ENCODE measurements at places on chromosomes 5 and 9.

DNA sequence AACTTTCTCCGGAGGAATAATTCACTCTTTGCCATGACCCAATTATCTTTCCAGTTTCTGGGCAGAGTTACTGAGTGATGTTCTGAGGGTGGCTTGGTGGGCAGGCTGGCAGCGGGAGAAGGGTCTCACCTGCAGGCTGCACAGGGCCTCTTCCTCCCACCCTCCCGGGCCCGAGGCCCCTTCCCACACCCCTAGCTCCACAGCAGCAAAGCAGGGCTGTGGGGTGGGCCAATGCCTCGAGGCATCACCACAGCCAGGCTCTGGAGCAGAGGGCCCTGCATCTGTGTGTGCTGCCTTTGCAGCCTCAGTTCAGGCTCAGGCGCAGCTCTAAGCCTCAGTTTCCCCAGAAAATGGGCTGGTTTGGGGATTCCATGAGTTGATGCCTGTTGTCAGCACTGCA lies 120.2 kb upstream of the FOXD4L5 start:
- DNase-seq = no peak

DNA sequence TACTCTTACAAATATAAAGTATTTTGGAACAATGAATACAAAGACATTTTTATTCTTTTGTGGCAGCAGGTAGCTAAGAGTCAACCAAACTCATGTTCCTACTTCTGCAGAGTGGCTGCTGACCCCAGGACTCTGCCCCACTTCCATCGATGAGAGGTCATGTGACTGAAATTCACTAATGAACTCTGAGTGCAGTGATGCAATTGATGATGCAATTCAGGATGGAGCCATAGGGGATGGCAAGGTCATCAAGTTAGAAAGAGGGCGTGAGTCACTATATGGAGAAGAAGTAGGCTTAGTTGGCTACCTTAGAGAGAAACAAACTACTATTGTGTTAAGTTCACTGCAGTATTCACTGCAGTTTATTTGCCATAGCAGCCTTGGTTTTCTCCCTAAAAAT lies 340.4 kb downstream of the CTNND2 start:
- DNase-seq = no peak

DNA sequence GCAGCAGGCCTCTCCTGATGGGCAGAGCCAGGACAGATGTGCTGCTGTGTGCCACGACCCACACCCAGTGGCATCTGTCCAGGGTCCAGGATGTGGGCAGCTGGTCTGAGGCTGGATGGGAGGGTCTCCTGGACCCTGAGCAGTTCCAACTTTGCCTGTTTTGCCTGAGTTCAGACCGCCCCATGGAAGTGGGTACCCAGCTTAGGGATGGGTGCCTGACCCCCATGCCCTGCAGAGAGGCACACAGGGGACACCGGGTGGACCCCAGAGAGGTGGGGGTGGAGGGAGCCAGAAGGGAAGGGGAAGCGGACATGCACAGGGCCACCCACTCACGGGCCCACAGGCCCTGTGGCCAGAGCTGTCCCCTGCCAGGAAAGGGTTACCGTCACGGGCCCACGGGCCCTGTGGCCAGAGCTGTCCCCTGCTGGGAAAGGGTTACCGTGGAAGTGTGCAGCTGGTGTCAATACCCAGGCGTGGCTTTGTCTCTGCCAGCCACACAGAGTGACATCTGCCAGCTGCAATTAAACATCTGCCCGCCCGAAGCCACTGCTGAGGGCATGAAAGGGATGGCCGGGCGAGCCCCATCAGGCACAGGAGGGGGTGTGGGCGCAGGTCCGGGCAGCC lies 50.0 kb downstream of the NACC2 start:
- no peak for DNase-seq

- no peak for DNase-seq
Observed at GRCh38 chr9:73152953-73153352, 1.3 kb downstream of the ANXA1 start.

DNA sequence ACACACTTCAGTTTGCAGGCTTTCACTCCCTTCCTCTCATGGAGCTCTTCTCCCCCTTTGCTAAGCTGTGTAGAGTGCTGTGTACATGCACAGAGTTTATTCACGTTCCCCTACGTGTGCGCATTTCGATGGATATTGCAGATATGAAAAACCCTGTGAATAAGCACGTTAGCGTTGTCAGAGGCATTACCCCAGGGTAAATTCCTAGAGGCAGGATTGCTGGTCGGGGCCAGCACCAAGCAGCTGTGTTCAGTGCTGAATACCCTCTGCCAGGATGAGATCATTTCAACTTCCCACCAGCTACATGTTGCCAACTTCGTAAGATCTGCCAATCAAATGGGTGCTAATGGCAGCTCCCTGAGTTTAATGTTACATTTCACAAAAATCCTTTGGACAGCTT lies 172.3 kb upstream of the PPP1R26 start:
- no peak for DNase-seq

GRCh38 chr5:76500633-76501393 lies 97.7 kb downstream of the IQGAP2 start:
- no peak for DNase-seq

Data from CD8-positive, alpha-beta memory T cell (primary cell).